ENCODE measurements at places on chromosomes 1 and 21.

DNA sequence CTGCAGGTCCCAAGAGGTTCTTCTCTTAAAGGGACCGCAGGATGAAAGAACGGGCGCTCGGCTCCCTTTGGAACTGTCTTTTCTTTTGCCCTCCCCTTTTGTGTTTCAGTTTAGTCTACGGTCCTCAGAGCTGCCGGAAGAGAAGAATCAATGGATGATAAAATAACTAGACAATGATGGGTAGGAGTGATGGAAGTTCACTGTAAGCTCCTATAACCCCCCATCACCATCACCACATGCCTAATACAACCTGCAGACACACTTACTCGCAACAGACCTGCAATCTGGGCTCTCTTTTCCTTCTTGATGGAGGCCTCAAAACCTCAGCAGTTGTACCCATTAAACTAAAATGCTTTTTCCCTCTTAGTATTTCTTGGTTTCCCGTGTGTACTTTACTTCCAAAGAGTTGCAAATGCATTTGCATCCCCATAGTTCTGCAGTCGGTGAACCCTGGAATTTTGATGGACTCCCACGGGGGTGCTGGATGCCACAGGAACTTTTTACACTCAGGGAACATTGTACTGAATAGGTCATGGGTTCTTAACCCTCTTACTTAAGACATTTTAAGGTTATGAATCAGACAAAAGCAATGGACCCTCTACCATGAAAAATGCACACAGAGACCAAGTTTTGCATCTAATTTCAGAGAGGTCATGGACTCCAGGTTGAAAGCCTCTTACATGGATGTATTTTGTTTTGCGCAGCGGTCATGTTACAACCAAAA, 633 bp upstream of the RFX5 start:
- no peak for DNase-seq

DNA sequence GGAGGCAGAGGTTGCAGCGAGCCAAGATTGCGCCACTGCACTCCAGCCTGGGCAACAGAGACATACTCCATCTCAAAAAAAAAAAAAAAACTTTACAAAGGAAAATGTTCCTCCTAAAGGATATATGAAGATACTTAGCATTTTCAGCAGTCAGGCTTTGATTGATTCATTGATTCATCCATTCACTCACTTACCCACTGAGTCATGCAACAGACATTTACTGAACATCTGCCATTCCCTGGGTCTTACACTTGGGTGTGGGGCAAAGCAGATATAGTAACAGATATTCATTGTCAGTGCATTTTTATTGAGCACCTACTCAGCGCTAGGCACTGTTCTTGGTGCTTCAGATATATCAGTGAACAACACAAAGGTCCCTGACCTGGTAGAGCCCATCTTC, 5.6 kb upstream of the LACTBL1 start:
- no peak for DNase-seq

GRCh38 chr1:94851571-94851970, 31.4 kb downstream of the SLC44A3 start:
- no peak for DNase-seq

GRCh38 chr21:36499578-36500471, 19.9 kb upstream of the CLDN14 start:
- no peak for DNase-seq

DNA sequence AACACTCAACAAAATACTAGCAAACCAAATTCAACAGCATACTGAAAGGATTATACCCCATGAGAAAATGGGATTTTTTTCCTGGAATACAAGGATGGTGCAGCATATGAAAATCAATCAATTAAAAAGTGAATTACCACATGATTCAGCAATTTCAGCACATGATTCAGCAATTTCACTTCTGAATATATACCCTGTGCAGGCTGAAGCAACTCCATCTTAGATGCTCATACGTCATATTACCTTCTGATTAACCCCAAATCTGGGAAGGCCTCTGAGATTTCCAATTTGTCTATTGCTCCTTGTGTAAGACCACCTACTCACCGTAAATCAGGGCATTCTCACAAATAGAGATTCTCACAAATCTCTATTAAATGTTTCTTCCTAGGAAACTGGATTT, 43.8 kb upstream of the ERO1B start:
- DNase-seq: no peak

- no peak for DNase-seq
Observed at GRCh38 chr1:233143241-233143640, 152.3 kb downstream of the PCNX2 start.

GRCh38 chr1:150791585-150791984, 16.5 kb downstream of the CTSK start:
- DNase-seq: no peak

- DNase-seq: no peak
Observed at GRCh38 chr1:69920426-69920825, 285.0 kb downstream of the LRRC40 start.

GRCh38 chr1:59198564-59198963, 98.3 kb upstream of the FGGY start:
- DNase-seq: no peak

DNA sequence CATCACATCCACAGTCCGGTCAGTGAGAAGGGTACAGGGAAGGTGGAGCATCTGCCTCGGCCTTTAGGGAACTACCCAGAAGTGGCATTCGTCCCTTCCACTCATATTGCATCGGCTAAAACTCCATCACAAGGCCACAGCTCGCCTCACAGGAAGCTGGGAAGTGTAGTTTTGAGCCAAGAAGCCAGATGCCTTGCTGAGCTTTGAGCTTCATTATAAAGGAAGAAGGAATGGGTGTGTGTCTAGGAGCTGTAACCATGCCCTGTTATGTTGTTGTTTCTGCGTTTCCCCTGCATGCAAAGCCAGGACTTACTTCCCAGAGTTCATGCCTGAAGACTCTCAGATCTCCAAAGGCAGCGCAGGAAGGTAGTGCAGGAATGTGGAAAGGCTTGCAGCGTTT, 61.1 kb downstream of the OPTC start:
- no peak for DNase-seq

DNA sequence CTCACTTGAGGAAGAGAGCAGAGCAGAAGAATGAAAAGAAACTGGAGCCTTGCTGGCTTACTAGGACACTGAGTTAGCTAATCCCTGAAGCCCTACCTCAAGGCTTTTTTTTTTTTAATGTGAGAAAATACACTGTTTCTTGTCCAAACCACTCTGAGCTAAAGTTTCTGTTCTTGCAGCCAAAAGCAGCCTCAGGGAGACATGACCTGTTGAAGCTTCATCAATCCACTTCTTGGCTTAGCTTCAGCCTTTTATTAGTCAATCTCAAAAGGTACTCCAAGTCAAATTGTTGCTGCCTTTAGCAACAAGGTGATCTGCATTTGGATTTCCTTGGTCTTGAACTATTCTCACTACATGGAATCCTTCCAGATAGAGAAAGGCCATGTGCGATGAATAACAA, 33.7 kb downstream of the CCDC185 start:
- DNase-seq: no peak

DNA sequence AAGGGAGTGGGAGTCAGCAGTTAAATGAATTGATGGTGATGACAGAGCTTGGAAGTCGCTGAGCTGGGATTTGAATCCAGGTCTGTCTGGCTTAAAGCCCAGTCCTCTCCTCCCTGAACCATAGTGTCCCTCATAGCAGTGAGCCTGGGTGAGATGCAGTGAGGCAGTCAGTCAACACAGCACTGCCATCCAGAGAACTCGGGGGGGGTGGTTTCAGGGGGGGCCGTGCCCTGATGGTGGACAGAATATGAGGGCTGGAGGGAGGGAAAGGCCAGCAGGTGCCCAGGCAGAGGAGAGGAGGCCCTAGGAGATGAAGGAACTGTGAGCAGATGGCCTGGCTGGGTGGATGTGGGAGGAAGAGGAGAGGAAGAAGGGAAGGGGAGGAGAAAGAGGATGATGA, 405.6 kb downstream of the PTPRU start:
- no peak for DNase-seq

DNA sequence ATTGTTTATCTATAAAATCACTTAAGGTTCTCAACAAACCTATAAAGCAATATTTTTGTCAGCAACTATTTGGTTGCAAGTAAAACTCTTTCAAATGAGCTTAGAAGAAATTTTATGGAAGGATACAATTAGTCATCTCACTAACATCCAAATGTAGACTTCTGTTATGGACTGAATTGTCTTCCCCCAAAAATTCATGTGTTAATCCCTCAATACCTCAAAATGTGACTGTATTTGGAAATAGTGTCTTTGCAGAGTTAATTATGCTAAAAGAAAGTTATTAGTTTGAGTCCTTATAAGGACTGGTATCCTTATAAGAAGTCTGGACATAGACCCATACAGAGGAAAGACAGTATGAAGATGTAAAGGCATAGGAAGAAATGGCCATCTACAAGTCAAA, 357.8 kb upstream of the PRMT6 start:
- no peak for DNase-seq

GRCh38 chr1:223639331-223639749, 26.2 kb downstream of the CAPN8 start:
- no peak for DNase-seq

Measured in GM12878 (cell line).